Activated B cell treated with CpG ODN at 0.5 μM for 24 hours (primary cell): ENCODE measurements at places on chromosomes 5 and 9.
A peak's percentile ranks its signal among the peaks of the same experiment; 100 is the strongest.

DNA sequence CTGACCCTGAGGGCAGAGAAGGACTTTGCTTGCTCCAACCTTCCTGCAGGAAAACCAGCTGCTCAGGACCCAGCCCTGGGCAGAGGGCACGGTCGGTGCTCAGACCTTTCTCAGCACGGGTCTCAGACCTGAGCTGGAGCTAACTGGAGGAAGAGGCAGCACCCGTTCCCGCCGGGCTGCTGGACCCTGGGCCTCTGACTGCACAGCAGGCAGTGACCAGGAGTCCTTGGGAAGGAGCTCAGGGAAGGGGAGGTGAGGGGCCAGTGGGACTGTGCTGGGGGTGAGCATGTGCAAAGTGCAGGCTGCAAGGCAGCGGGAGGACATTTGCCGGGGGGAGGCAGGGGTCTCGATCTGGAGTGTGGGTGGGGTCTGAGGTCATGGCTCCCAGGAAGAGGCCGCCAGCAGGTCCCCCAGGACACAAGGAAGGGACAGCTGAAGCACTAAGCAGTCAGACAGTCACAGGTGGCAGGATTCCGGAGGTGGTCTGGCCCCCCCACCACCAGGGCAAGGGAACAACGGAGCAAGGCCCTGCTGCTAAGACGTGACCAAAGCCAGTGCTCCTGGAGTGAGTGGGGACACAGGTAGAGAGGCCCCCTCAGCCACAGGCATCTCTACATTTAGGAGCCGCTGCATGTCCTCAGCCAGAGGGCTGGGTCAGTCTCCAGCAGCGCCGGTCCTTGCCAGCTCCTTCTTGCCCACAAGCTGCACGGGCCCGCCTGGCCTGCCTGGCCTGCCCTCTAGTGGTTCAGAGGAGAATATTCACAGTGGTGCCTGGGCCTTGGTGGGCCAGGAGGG is 4.8 kb upstream of the DPM2 start:
- peak; percentile 53 for DNase-seq

- no peak for DNase-seq
Measured at GRCh38 chr5:40446910-40447309, 232.8 kb upstream of the PTGER4 start.

- no peak for DNase-seq
Measured at GRCh38 chr5:6446626-6447309, 1.9 kb upstream of the UBE2QL1 start.

DNA sequence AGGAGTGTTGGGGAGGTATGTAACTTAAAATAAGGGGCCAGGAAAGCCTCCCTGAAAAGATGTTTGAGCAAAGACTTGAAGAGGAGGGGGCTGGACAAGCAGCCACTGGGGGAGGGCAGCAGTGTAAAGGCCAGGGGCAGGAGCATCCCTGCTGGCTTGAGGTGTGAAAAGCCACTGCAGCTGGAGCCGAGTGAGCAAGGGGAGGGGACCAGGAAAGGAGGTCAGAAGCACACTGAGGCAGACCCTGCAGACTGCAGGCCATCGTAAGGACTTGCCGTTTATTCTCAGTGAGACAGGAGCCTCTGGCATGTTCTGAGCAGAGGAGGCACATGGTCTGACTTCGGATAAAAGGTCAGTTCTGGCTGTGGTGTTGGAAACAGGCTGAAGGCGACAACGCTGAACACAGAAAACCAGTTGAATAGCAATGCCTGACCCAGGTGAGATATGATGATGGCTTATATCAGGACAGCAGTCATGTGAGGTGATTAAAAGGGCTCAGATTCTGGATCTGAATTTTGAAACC is 10.2 kb upstream of the ERGIC1 start:
- no peak for DNase-seq

GRCh38 chr5:173953528-173954090 is 35.4 kb upstream of the C5orf47 start:
- DNase-seq, result no peak

GRCh38 chr5:76804266-76804665 is 14.6 kb upstream of the F2RL1 start:
- DNase-seq, result no peak

DNA sequence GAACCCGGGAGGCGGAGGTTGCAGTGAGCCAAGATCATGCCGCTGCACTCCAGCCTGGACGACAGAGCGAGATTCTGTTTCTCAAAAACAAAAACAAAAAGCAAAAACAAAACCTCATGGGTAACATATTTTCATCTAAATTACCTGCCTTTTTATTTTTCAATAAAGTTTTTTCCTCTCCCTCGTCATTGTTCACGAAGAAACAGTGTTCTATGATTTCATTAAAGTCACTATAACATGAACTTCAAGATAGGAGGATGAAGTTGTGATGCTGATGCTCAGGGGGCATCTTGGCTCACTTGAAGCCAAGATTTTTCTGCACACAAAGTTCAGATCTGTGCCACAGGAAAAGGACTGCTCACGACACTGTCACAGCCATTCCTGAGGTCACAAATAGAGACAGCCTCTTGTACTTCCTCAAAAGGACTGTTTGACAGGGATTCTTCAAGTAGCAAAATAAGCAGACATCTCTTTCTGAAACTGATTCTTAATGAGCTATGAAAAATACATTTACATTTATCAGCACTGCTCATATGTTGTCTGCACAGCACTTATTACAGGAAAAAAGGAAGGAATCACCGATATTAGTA is 16.1 kb downstream of the NIPSNAP3B start:
- DNase-seq, result no peak

- no peak for DNase-seq
Measured at GRCh38 chr5:142952229-142952628, 182.1 kb downstream of the ARHGAP26 start.

- no peak for DNase-seq
Measured at GRCh38 chr5:26388976-26389375, 649.4 kb downstream of the CDH9 start.

GRCh38 chr9:3397766-3398165 is 128.0 kb downstream of the RFX3 start:
- DNase-seq, result no peak

DNA sequence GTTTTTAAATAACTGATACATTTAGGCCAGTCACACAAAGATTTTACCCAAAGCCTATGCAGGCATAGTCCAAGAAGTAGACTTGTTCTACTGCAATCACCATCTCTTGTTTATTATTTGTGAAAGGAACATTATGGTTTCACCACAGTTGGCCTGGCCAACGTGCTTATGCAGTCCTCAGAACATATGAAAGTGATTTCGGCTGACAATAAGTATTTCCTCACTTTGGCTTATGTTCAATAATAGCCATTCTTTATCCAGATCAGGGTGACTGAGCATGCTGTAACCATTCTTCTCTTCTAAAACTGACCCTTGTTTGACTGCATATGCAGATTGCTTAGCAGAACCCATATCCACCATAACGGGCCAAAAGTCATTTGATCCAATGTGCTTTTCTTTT is 76.6 kb upstream of the CCDC152 start:
- no peak for DNase-seq

DNA sequence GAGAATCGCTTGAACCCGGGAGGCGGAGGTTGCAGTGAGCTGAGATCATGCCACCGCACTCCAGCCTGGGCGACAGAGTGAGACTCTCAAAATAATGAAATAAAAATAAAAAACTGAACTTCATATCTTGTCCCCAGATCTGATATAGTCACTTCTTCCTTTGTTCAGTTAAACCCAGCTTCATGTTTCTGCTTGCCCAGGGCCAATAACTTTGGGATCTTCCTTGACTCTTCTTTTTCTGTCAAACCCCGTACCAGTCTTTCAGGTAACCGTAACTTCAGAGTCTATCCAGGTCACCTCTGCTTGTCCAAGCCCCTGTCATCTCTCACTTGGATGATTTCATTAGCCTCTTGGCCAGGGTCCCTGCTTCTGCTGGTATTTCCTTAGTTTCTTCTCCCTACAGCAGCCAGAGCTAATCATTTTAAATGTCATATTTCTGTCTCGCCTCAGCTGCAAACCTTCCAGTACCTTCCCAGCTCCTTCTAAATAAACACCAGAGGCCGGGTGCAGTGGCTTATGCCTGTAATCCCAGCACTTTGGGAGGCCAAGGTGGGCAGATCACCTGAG is 19.7 kb upstream of the ABL1 start:
- DNase-seq, result no peak

DNA sequence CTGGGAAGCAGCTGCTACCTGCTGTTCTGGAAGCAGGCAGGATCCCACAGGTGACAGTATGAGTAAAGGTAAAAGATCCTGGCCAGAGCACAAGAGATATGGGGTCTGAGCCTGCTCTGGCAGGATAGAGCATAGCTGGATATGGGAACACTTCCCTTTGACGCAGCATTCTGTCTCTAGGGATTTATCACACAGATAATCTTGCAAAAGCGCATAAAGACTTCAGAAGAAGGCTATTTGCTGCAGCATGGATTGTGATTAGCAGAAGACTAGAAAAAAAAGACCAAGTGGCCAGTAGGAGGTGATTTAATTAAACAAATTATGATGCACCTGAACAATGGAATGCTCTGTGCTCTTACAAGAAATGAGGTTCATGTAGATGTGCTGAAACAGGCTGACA is 52.4 kb upstream of the PWWP2A start:
- no peak for DNase-seq

GRCh38 chr5:96624596-96624995 is 37.6 kb upstream of the CAST start:
- DNase-seq, result no peak

GRCh38 chr5:151141535-151141934 is 16.0 kb downstream of the ANXA6 start:
- peak; percentile 38 for DNase-seq

GRCh38 chr5:171720086-171720485 is 65.5 kb upstream of the SMIM23 start:
- DNase-seq, result no peak

DNA sequence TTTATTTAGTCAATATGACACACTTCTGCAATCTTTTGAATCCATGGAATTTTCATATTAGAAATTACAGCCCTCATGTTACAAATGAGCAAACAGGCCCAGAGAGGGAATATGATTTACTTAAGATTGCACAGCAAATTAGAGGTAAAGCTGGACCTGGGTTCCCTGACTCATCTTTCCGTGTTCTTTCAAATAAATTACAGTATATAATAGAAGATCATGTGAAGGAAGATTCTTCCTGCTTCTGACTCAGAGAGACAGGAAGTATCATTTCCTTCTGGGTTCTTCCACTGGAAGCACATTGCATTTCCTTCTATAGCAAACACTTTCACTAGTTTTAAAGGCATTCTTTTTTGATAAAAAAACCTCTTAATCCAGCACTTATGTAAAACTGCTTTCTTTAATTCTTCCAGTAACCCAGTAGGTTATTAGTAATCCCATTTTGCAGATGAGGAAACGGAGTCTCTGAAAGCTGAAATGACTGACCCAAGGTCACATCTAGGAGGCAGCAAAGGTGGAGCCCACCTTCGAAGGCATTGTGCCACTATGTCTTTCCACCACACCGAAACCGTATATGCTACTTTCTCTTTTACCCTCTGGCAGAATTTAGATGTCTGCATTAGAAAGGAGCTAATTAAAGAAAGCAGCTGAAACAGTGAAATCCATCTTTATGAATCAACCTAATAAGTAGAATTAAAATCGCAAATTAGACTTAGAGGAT is 566.7 kb upstream of the KLF4 start:
- DNase-seq, result no peak

- no peak for DNase-seq
Measured at GRCh38 chr9:134325096-134325812, 1.0 kb upstream of the RXRA start.

DNA sequence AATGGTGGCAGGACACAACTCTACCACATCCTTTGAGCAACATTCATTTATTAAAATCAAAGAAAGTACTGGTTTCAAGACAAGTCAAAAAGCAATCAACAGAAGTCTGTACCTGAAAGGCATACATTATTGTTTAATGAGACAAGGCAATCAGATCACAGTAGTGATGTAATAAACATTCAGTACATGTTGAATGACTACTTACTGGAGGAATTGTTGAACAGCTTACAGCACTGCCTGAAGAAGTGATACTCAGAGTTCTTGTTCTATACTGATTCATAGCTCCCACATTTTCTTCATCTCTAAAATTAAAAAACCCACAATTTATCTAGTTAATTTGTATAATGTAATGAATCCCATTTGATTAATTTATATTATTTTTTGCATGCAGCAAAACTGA is 18.2 kb downstream of the RIOK2 start:
- no peak for DNase-seq

DNA sequence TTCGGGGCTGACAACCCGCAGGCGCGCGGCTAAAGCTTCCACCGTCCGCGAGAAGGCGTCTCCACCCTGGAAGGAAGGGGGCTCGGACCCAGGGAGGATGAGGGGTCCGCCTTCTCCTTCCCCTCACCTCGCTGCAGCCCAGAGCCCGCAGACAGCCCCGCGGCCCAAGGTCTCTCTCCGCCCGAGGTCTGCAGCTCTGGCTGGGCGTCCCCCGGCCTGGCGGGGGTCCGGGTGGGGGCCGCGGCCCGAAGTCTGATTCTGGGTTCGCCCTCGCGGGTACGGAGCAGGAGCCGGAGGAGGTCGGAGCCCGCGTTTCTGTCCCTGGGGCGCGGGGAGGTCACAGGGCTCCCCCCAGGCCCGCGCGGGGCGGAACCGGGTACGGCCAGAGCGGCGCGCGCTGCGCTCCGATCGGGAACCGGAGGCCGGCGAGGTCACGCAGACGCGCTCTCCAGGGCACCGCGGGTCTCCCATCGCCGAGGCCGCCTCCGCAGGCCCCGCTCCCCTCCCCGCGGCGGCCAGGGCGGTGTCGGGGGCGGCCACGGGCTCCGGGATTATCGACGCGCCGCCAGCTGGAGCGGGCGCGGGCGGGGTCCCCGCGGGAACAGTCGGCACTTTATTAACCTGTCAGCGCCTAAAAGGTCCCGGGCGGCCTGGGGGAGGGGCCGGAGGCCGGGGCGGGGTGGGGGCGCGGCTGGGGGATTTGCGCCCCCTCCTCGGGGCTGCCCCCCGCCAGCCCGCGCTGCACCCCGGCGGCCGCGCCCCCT is 11.6 kb downstream of the LHX3 start:
- no peak for DNase-seq

DNA sequence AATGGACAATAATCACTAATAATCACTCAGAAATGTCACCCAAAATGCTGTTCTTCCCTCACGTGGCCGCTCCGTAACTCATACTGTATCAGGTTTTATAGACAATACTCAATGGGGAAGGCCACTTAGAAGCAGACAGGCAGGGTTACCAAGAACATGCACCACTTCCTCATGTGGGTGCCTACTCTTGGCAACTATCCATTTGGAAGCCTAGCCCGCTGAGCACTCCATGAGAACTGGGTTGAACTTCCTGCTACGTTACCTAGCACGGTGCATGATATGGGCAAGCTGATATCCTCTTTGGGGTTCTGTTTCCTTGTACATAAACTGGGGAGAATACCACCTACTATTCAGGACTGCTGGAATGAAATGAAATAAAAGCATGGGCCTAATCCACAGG is 14.3 kb downstream of the DAP start:
- no peak for DNase-seq

DNA sequence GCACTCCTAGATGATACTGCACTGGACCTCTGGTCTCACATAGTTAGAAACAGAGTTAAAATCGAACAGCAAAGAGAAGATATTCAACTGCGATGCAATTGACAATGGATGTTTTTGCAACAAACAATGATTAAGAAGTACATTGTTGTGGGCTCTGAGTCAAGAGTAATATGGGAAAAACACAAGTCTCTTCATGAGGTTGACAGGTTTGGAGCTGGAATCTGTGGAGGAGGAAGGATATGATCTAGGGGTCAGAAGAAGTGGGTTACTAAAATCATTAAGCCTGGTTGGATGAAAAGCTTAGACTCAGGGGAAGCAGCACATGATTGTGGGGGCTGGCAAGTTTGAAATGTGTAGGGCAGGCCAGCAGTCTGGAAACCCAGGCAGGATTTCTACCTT is 53.1 kb downstream of the PDCD1LG2 start:
- no peak for DNase-seq

GRCh38 chr5:82406205-82406773 is 128.1 kb upstream of the RPS23 start:
- no peak for DNase-seq
